Immature natural killer cell (primary cell): ENCODE measurements at places on chromosomes 5 and 9.

- DNase-seq = peak; percentile 77
These were observed 10.5 kb upstream of the IRF1 start for GRCh38 chr5:132500931-132501628.

DNA sequence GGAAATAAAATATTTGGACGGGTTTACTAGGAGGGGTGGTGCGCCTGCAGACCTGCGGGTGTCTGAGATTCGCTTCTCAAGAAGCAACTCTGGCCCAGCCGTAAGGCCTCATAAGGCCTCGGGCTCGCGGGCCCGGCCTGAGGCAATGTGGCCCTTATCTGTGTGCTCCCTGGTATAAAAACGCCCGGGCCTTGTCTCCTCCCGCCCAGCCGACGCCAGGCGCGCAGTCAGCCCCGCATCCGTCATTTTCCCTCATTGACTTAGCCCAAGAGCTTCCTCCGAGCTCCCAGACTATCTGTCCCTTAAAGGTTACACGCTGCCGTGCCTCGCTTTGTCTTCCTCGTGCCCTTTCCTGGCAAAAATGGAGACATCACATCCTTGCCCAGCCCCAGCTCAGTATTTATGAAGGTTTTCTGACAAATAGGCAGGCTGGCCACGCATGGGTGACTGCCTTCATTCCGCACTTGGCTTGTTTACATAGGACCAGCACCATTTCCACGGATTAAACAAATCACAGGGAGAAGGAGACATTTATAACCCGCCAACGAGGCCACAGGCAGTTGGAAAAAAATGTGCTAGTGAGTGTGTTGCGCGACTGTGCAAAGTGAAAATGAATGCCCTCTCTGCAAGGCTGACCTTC lies 74.5 kb upstream of the TBCA start:
- DNase-seq = no peak

- DNase-seq = no peak
These were observed 7.6 kb downstream of the GRIN1 start for GRCh38 chr9:137146527-137146918.

- DNase-seq = peak; percentile 3
These were observed 32.1 kb upstream of the RICTOR start for GRCh38 chr5:39106322-39106721.

GRCh38 chr5:16754601-16755000 lies 137.8 kb upstream of the RETREG1 start:
- no peak for DNase-seq

DNA sequence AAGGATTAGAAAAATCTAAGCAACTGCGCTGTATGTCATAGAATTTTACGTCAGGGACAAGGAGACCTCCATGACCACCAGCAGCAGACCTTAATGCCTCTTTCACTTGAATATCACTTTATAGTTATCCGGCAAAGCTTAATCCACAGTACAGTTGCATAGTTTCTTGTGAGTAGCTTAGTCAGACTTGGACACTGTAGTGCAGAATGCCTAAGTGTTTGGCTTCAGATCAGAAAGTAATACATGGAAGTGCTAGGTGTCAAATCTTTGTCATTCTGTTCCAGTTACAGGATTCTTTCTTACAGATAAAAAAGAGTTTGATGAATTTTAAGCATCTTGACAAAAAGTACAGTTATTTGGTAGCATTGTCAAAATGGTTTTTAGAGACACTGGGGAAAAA lies 239.9 kb upstream of the PAPPA start:
- no peak for DNase-seq

DNA sequence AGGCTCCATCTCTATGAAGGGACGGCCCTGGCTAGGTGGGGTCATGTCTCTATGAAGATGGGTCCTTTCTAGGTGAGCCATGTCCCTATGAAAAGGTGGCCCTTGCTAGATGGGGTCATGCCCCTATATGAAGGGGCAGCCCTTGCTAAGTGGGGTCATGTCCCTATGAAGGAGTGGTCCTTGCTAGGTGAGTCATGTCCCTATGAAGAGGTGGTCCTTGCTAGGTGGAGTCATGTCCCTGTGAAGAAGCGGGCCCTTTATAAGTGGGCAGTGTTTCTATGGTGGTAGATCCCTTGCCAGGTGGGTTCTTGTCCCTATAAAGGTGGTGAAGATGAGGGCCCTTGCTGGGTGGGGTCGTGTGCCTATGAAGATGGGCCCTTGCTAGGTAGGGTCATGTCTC lies 283.0 kb upstream of the IRX2 start:
- DNase-seq = no peak

DNA sequence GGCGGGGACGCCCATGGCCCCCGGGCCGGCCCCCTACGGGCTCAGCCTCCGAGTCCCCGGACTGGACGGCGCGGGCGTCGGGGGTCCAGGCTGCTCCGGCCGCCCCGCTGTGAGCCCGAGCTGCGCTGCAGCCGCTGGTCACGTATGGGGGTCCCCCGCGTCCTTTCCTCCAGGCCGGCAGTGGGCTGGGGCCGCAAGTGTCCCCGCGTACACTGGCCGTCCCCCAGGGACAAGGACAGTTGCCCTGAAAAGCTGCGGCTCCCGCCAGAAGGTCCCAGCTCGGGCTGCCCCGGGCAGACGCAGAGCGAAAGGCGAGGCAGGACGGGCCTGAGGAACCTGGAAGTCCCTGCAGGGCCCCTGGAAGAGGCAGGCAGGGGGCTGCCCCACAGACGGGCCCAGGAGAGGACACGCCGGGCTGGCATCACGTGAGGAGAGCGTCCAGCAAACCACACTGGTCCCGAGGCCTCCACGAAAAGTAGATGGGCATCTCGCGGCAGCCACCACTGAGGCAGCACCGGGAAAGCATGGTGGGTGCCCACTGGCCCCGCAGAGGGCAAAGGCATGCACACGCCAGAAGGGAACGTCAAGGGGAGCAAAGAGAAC lies 3.3 kb upstream of the NKD2 start:
- DNase-seq = no peak

- DNase-seq = no peak
These were observed 4.6 kb upstream of the TERT start for GRCh38 chr5:1299511-1299850.

- no peak for DNase-seq
These were observed 70.9 kb downstream of the SPRY4 start for GRCh38 chr5:142253938-142254337.
